ENCODE measurements at places on chromosomes 2 and 18.

- DNase-seq = no peak
Observed at GRCh38 chr18:495017-495416, 5.5 kb downstream of the COLEC12 start.

GRCh38 chr18:31401156-31402025, 24.8 kb downstream of the DSG4 start:
- peak; percentile 78 for DNase-seq

GRCh38 chr18:28063926-28064325, 113.0 kb downstream of the CDH2 start:
- DNase-seq = no peak

DNA sequence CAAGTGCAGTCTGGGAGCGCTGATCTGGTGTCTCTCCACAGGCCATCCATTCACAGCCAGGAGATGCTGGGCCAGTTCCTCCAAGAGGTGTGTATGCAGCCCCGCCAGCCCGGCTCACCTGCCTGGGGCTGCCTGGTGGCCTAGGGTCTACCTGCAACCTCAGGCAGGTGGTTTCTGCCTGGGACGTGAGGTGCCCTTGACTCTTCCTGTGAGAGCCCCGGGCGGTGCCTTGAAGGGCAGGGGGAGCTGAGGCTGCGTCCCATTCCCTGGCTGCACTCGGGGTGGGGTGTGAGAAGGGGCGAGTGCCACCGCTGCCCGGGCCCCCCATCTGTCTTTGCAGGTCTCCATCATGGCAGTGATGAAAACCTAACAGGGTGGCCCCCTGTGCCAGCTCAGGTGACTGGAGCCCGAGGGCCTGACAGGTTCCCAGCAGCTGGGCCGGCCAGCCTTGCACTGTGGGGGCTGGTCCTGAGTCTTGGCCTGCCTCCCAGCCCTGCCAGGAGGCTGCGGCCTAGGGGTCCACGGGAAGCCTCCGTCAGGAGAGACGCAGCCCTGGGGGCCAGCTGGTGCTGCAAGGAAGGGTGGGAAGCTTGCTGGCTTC, 11.9 kb downstream of the CAPN10 start:
- no peak for DNase-seq

GRCh38 chr2:176566961-176567360, 297.7 kb downstream of the MTX2 start:
- DNase-seq = no peak

GRCh38 chr2:60867848-60868247, 13.5 kb upstream of the REL start:
- DNase-seq = no peak

- DNase-seq = no peak
Observed at GRCh38 chr18:364256-364826, 96.5 kb upstream of the THOC1 start.

DNA sequence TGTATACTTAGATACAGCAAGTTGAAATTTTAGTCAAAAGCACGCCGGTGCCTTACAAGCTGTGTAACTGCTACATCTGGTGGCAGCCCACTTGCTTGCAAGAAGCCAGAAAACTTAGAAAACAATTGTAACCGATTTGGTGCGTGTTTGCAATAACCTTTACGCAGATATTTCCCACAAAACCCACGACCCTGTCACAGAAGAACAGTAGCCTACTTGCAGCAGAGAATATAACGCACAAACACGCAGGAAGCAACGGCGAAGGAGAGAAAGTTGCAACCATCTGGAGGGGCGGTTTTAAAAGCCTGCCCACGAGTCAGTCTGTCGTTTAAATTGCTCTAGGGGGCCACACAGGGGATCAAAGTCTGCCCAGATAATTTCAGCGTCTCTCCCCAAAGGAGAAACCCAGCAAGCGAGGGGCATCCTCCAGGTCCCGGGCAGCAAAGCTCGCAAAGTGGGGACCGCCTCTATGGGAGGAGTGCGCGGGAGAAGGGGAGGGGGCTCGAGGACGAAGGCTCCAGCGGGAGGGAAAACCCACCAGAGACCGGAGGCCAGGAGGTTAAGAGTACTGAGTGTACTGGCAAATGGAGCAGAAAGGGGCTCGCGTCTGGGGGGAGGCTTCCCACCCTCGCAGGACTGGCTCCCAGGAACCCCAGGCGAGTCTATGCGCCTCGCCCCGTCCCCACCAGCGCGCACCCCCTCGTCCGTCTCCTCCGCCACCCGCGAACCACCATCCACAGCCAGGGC, 1.1 kb downstream of the TLK1 start:
- DNase-seq = peak; percentile 67

- DNase-seq = no peak
Observed at GRCh38 chr2:190847504-190848081, 33.0 kb upstream of the GLS start.

DNA sequence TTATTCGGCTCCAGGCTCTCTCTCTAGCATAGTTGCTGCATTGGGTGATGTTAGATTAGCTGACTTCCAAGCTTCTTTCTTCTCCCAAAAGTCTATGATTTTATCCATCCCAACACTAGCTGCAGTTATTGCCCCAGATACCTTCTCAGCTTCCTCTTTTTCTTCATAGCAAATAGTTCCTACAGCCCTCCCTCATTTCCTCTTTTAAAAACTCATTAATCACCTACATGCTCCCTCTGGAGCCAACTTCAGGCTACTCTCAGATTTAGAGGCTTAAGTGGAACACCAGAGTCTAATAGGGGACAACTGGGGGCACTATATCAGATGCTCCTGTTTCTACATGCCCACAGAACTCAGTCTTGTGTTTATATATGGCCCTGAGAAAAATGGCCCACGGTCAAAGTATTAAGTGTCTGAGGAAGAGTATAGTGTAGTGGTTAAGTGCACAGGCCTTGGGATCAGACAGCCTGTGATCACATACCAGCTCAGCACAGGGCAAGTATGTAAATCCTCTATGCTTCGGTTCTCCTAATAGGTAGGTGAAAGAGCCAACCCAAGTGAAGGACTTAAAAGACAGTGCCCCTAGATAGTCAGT, 241.9 kb upstream of the SLC14A2 start:
- DNase-seq = no peak

DNA sequence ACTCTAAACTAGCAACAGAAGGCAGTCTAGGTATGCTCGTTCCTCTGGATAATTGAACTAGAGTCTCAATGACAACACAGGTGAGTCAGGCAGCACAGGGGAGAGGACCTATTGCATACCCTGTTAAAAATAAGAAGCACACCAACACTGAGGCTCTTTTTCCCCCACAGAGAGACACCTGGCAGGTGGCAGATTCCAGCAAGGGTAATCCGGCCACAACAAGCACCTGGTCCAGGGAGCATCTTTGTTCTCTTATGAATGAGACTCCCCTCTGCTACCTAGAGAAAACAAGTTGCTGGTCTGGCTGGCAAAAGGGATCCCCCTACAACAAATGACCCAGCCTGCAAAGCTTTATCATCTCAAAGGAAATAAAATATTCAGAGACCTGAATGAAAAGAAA, 508.9 kb upstream of the POU3F3 start:
- DNase-seq = no peak

DNA sequence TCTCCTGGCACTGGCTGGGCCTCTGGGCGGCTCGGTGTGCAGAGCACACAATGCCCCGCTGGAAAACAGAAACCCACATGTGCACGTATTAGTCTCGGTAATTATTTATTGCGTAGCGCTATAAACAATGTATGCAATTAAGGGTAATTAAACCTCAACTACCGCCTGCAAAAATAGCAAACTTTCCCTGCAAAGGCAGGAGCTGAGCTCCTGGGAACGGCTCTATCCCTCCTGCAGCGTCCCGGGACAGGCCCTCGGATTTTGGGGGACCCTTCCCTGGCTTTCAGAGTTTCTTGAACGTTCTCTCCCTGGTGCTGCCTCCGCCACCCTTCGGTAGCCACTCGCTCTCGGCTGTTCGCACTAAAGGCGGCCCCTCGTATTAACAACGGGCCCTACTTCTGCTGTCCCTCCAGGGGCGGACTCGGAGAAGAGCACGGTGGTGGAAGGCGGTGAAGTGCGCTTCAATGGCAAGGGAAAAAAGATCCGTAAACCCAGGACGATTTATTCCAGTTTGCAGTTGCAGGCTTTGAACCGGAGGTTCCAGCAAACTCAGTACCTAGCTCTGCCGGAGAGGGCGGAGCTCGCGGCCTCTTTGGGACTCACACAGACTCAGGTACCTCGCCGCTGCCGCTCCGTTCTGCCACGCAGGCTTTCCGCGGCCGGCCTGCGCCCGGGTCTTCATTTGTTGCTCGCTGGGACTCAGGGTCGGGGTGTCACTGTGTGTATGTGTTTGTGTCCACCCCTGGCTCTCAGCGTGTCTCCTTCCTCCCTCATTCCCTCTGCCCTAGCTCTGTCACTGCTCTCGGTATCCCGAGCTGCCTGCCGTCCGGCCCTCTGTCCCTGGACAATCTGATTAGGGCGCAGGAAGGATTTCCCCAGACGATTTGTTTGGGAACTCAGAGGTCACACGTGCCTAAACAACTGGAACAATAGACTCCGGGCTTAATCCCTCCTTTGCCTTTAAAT, 1.2 kb downstream of the DLX1 start:
- no peak for DNase-seq

DNA sequence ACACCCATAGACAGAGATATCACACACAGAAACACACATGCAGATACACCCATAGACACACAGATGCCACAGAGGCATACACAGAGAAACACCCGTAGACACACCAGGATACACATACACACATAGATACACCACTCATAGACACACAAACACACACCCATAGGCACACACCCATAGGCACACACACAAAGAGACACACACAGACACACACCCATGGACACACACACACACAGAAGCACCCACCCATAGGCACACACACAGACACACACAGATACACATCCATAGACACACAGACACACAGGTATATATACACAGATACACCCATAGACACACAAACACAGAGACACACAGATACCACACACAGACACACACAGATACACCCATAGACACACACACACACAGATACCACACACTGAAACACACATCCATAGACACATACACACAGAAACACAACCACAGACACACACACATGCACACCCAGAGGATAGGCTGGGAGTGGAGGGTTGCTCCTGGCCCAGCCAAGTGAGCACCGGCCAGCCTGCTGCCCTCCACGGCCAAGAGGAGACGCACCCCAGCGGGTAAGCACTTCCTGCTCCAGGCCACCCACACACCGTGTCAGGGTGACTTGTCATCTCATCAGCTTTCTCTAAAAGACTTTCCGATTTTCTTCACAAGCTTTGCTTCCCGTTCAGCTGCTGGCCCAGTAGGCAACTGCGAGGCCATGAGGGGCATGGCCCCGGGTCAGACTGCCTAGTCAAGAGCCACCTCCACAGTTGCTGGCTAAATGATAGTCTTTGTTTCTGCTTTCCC, 14.1 kb upstream of the CNNM3 start:
- no peak for DNase-seq

DNA sequence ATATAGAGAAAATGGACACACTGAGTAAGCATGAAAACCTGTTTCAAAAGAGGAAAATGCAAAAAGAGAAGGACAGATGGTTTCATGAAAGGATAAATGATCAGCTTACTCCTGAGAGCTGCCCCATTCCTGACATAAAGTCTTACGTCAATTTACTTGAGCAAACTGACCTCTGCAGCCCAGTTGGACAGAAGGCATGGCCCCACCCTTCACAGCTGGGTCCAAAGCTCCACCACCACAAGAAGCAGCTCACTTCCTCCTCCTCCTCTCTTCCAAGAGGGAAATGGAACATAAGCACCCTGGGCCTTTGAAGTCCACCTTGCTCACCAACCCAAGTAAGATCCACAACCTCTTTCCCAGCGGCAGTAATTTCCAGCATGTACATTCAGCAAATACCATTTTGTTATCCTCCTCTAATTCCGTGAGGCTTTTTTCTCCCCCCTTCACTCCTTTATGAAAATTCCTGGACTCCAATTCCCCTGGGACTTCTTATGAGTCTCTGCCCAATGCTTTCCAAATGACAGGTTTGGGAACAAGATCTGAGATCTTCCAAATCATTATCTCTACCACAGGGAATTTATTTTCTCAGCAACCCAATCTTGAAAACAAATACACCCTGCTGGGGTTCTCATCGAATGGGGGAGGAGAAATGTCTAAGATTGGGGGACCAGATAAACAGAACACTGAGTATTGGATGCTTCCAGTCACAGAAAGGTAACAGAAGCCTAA, 10.1 kb downstream of the COL4A4 start:
- no peak for DNase-seq

- DNase-seq = no peak
Observed at GRCh38 chr2:23585273-23586170, 200.5 kb downstream of the KLHL29 start.

DNA sequence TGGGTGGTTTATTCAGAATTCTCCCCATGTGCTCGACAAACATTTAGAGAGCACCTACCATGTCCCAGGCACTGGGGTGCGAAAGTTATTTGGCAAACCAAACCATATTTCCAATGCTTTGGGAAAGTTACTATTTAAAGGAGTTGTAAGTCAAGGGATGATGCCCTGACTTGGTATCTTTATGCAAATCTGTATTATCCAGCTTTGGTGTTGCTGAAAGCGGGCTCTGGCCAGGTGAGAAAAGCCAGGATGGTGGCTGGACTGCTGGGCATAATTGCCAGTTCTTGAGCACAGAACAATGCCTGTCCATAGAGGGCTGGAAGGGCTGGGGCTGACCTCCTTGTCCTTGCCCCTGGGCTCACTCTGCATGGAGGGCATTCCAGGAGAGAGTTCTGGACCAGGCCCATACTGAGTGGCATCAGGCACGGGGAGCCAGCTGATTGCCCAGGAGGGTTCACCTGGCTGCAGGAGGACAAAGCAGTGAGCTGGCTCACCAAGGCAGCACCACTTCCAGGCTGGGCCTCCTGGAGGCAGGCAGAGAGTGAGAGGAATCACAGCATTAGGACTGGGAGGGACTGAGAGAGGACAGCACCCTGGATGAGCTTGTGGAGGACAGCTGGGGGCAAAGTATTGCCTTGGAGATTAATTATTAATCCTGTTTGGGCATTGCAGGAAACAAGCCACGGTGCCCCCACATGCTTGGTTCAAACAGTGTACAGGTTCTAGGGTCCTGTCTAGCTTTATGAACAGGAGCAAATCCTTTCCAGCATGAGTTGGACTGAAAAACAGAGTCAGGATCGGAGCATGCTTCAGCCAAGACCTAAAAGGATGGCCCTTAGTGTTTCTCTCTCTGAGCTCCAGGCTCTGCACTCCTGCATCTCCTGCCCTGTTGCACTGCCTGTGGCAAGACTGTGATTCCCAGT, 7.1 kb downstream of the KHK start:
- no peak for DNase-seq

DNA sequence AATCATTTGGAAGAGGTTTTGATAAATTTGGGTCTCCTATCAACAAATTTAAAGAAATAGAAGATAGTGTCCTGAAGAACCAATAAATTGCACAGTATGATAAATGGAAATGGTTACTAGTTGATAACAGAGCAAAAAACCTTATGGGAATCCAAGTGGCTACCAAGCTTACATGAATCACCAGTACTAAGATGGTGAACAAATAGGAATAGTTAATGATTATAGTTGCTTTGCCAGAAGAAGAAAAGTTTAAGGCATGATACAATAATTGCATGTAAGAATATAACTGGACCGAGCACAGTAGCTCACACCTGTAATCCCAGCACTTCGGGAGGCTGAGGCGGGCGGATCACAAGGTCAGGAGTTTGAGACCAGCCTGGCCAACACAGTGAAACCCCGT, 19.6 kb upstream of the INO80D start:
- DNase-seq = peak; percentile 50

- no peak for DNase-seq
Observed at GRCh38 chr2:165467921-165468320, 1.6 kb upstream of the CSRNP3 start.

All from A549 (cell line).